Fibroblast of skin of abdomen (primary cell): ENCODE measurements at places on chromosomes 16 and 17.

- no peak for DNase-seq
These were observed 210.4 kb downstream of the GSG1L start for GRCh38 chr16:27853101-27853500.

GRCh38 chr17:1122533-1123392 is 57.0 kb downstream of the ABR start:
- DNase-seq: peak; percentile 48

DNA sequence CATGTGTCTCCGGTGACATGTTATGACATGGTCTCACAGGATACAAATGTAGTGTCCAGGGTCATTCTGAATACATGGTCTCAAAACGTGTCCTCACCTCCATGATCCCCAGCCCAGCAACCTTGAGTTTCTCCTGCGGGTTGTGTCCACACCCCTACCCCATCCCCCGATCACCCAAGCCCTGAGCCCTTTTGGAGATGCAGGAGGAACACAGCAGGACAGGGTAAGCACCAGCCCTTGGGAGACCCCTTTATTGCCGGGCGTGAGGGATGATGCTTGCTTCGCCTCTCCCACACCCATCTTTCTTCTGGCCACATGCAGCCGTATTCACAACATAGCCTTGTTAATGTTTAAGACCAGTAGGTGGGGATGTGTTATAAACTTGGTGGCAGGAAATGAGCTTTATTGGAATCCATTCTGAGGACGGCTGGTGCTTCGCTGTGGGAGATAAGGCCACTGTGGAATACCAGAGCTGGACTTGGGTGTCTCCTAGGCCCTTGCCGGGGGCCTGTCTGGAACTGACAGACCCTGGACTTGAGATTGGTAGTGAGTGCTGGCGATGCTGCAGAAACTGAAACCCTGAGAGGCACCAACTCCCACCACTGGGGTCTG is 5.5 kb downstream of the TMEM132E start:
- peak; percentile 12 for DNase-seq

- no peak for DNase-seq
These were observed 174.3 kb downstream of the CCDC182 start for GRCh38 chr17:57570724-57571344.

- no peak for DNase-seq
These were observed 45.2 kb upstream of the SHISA6 start for GRCh38 chr17:11195801-11196200.

DNA sequence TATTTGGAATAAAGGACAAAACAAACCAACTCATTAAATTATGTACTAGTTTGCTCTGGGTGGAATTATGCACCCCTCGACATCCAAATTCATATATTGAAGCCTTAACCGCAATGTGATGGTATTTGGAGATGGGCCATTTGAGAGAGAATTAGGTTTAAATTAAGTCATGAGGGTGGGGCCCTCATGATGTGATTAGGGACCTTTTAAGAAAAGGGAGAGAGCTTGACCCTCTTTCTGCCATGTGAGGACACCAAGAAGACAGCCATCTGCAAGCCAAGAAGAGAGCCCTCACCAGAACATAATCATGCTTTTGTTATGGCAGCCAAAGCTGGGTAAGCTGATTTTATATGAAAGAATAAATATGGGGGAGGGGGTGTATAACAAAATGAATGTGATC is 2.0 kb downstream of the C16orf87 start:
- no peak for DNase-seq

- DNase-seq: no peak
These were observed 10.5 kb downstream of the OMG start for GRCh38 chr17:31286587-31286986.

DNA sequence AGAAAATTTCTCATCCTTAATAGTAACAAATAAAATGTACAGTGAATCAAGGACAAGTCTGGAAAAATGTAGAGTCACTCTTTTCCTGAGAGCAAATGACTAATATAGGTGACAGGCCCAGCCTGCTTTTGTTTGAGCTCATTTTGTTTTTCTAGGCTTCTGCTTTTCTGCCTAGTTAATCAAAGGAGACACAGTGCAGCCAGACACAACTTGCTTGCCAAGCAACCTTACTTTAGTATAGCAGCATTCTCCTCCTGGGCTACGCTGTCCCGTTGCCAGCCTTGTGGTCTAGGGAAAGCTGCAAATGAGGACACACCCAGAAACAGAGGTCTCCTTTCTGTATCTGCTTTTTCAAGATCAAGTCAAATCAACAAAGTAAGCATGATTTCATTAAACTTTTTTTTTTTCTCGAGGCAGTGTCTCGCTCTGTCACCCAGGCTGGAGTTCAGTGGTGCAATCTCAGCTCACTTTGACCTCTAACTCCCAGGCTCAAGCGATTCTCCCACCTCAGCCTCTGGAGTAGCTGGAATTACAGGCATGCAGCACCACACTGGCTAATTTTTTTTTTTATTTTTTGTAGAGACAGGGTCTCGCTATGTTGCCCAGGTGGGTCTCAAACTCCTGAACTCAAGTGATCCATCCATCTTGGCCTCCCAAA is 17.2 kb downstream of the GINS3 start:
- peak; percentile 42 for DNase-seq

GRCh38 chr17:49976163-49976827 is 7.3 kb downstream of the DLX4 start:
- DNase-seq: no peak

DNA sequence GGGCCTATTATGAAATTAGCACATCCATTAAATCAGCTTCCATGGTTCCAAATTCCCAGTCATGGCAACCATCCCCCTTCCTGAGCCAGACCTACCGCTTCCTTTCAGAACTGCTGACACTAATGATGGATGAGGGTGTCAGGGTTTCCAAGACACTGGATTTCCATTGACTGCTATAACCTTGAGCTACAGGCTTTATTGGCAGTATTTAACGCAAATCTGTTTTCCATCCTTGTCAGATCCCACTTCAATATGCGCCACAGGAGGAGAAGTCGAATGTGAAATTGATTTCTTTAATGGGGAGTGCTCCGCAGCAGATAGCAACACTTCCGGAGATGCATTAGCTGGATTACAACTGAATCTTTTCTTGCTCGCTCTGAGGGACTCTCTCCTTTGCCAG is 197.1 kb downstream of the HS3ST4 start:
- no peak for DNase-seq

GRCh38 chr17:75649687-75650086 is 16.5 kb downstream of the SMIM5 start:
- DNase-seq: no peak

DNA sequence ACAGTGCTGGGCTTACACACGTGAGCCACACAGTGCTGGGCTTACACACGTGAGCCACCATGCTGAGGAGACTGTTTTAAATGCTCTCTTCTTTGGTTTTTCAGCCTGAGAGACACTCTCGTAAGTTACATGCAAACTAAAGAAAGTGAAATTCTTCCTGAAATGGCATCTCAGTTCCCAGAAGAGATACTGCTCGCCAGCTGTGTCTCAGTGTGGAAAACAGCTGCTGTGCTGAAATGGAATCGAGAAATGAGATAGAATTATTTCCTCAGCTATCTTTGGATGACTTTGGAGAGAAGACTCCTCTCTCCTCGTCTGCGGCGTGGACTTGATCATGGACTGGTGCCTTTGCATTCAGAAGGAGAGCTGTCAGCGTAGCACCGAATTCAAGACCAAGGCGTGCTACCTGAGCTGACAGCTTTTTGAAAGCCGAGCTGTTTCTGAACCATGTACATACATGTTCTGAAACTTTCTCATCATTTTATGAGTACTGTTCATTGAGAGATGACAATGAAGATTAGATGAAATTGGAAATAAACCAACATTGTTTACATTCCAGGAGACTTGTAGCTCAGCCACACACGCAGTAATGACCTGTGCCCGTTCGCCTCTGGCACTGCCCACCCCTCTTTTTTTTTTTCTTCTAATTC is 21.6 kb upstream of the ENDOV start:
- DNase-seq: no peak

DNA sequence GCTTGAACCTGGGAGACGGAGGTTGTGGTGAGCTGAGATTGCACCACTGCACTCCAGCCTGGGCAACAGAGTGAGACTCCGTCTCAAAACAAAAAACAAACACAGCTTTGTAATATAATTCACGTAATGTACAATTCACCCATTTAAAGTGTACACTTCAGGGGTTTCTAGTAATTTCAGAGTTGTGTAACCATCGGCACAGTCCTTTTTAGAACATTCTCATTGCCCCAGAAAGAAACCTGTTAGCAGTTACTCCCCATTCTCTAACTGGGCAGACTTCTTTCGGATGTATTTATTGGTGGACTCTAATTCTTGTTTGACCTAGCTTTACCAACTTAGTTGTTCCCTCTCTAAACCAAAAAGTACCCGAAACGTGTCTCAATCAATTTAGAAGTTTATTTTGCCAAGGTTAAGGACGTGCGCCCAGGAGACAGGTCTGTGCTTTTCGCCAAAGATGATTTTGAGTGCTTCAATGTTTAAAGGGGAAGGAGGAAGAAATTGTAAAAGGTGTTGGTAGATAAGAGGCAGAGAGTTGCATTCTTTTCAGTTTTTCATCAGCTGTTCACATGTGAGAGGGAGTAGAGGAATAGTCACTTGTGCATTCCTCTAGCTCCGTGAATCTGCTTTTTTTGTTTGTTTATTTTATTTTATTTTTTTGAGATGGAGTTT is 175.3 kb downstream of the PRKCA start:
- DNase-seq: no peak

- DNase-seq: no peak
These were observed 29.0 kb upstream of the ATP2C2 start for GRCh38 chr16:84339311-84339710.

GRCh38 chr17:7136266-7136877 is 21.8 kb upstream of the ASGR2 start:
- DNase-seq: peak; percentile 56

DNA sequence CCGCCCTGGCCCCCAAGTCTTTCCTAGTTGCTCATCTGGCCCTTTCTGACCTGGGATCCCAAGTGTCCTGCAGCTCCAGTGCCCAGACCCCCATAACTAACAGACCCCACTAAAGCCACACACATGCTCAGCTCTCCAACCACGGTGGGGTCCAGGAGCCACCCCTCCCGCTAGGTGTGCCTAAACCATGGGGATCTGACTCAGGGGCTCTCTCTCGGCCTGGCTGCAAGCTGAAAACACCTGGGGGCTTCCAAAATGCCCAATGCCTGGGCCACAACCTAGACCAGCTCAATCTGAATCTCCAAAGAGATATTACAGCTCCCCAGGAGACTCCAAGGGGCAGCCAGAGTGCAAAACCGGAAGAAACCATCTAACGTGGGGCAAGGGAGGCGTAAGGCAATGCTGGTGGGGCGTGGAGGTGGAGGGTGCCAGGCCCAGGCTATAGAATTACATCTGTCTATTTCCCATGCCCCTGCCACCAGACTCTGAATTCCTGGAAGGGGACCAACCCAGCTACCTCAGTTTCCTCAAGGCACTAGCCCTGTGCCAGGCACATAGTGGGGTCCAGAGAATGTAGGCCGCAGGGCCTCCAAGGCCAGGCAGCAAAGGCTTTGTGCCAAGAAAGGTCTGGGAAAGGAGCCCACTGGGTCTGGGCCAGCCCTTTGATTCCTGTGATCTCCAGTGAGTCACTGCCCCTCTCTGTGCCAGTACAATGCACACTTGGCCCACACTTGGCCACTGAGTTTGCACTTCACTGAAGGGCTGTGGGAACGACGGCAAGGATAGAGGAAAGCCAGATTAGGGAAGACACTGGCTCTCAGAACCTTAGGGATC is 3.3 kb downstream of the CD2BP2 start:
- peak; percentile 58 for DNase-seq

DNA sequence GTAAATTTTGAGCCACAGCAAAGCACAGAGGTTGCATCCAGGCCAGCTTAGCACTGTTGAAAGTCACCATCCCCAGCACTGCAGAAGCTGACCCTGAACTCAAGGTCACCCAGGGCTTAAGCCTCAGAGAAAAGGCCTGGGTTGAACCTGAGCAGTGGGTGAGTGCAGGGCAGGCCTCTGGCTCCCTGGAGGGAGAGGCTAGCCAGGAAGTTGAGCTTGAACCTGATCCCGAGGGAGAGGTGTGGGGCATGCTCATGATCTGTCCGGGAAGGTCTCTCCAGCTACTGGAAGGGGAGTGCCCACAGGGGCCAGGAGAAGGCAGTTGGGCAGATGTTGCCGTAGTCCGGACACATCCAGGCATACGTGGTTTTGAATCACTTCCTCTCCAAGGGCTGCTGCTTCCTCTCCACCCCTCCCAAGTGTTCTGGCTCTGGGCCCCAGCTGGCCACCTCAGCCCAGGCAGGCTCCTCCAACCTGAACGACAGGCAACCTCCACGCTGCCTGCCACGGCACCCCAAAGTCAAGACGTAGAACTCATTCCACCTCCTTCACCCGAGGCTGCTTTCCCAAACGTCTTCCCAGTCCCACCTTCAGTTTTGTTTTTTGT is 18.4 kb downstream of the CARHSP1 start:
- DNase-seq: peak; percentile 67

DNA sequence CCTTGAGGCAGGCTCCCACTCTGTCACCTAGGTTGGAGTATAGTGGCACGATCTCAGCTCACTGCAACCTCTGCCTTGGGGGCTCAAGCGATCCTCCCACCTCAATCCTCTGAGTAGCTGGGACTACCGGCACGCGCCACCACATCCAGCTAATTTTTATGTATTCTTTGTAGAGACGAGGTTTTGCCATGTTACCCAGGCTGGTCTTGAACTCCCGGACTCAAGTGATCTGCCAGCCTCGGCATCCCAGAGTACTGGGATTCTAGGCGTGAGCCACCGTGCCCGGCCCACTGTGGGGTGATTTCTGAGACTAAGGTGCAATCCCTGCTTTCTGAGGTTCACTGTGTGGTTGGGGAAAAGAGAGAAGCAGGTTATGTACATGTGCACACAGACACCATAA is 12.0 kb upstream of the SLC12A3 start:
- DNase-seq: no peak

DNA sequence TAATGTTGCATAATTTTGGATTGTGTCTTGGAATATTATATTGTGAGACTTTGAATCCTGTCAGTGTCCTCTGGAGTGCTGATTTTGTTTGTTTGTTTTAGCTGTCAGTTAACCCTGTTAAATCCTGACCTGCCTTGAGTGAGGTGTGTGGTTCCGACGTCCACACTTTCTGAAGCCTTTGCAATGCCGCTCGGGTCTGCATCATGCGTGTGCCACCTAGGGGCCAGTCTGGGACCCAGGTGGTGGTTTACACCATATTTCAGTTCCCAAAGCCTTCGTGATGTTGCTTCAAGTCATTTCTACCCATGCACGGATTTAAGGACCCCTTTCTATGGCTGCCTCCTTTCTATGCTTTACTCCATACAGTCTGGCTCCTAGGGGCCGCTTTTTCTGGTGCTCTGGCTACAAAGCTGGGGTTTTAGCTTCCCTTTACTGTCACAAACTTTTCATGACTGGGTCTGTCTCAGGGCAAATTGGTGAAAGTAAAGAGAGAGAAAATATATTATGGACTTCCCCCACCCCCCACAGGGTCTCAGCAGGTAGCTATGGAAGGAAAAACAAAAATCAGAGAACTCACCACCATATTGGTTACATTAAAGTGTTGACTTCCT is 11.4 kb upstream of the OR4D1 start:
- no peak for DNase-seq

GRCh38 chr17:57941384-57942370 is 13.5 kb downstream of the CUEDC1 start:
- no peak for DNase-seq
